ENCODE measurements at places on chromosomes 16 and 17. TPM values are rescaled to one million over a fixed set of nuclear protein-coding genes. Genes with fewer than 3 reads are reported as not detected.

The UNC13D gene
- total RNA-seq: 17.8 TPM

The SAMD14 gene
- 11.5 TPM for total RNA-seq

The FAM20A gene
- not detected for total RNA-seq

The MNT gene
- 3.5 TPM for total RNA-seq

The TP53TG3 gene
- total RNA-seq: not detected

The SLC5A10 gene
- not detected for total RNA-seq

The DHX58 gene
- total RNA-seq: 4.6 TPM

GRCh38 chr16:51409001-51409675, 258.1 kb upstream of the SALL1 start:
- no peak for DNase-seq

DNA sequence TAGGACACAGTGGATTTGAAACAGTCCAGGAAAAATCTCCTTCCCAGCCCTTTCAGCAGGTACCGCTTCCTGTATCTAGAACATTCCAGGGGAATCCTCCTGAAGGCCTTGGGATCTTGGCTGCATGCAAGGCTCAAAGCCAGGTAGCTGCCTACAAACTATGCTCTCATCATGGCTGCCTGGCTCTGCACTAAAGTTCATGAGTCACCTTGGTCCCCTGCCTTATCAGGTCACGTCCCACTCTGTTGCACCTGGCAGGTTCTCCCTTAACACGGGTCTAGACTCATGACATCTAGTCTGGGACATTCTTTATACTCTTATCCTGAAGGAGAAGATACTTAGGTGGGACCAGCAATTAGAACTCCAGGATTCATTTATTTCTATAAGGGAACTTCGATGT, 15.8 kb downstream of the FA2H start:
- DNase-seq: no peak

DNA sequence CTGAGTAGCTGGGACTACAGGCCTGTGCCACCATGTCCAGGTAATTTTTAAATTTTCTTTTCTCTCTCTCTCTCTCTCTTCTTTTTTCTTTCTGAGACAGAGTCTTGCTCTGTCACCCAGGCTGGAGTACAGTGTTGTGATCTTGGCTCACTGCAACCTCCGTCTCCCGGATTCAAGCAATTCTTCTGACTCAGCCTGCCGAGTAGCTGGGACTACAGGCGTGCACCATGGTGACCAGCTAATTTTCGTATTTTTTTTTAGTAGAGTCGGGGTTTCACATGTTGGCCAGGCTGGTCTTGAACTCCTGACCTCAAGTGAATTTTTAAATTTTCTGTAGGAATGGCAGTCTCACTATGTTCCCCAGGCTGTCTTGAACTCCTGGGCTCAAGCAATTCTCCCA, 11.1 kb upstream of the ZNF652 start:
- DNase-seq: no peak

DNA sequence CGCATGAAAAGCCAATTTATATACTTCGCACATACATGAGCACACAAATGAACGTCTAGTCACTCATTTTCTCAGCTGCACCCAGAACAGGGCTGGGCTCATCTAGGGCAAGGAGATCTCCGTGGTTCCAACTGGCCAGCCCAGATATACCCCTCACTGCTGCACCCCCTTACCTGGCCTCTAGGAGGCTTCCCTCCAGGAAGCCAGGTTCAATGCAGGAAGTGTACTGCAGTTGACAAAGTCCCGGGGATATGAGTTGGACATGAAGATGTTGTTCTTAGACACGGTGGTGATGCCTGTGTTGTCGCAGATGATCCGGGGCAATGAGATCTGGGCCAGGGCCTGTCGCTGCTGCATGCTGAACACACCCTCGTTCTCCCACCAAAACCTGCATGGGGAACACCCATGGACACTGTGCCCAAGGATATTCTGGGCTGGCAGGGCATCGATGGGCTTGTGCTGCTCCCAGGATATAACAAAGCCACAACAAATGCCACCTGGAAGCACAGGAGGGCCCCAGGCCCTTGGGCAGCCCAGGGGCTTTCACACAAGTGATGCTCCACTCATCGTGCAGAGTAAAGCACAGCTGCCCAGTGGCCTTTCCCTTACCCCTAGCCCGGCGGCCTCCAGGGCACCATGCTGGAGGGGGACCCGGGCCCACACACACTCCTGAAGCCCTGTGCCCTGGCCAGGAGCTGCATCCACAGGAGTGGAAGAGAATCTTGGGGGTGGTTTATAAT, 10.1 kb downstream of the MPO start:
- no peak for DNase-seq

DNA sequence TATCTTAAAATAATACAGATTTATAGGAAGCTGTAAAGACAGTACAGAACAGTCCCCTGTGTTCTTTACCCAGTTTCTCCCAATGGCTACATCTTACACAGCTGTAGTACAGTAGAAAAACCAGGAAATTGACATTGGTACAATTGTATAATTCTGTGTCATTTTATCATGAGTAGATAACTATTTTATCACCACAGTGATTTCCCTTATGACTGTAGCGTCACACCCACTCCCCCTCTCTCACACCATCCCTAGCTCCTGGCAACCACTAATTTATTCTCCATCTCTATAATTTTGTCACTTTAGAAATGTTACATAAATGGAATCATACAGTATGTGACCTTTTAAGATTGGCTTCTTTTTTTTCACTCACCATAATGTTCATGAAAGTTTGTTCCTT, 30.9 kb downstream of the CLTC start:
- DNase-seq: no peak

- no peak for DNase-seq
Observed at GRCh38 chr17:7836596-7837407, 2.8 kb downstream of the KDM6B start.

GRCh38 chr17:70905796-70906195, 736.5 kb downstream of the KCNJ2 start:
- DNase-seq: peak; percentile 61

GRCh38 chr17:45221081-45222013, at the start of gene FMNL1:
FMNL1 (plus strand) TSS chr17:45221885; CDS start chr17:45222125, 240 bp downstream.
- DNase-seq: no peak

GRCh38 chr17:39196808-39197291, 619 bp downstream of the CACNB1 start:
- DNase-seq: no peak

- no peak for DNase-seq
Observed at GRCh38 chr16:56689171-56689570, 6.9 kb downstream of the MT1X start.

DNA sequence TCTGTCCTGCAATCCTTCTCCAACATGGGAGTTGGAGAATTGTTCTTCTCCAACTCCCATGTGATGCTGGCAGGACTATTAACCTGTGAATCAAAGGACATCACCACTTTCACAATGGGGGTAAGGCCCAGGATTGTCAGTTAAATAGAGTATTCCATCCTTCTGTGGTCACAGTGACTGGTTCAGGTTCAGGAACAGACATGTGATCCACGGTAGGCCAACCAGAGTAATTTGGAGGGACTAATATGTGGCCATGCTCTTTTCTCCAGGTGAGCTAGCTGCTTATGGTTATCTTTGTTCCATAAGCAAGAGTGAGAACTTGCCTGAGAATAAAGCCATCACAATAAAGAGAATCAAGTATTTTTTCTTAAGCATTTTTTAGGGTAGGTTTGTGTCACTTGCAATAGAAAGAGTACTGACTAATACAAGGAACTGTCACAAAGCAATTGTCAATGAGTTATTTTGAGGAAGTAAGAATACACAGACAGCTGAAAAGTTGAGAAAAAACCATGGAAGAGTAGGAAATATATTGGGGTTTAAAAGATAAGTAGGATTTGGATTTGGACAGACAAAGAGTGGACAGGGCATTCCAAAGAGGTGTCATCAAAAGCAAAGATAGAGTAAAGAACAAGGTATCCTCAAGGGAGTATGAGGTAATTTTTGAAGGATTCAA, 63.4 kb downstream of the BRIP1 start:
- no peak for DNase-seq

DNA sequence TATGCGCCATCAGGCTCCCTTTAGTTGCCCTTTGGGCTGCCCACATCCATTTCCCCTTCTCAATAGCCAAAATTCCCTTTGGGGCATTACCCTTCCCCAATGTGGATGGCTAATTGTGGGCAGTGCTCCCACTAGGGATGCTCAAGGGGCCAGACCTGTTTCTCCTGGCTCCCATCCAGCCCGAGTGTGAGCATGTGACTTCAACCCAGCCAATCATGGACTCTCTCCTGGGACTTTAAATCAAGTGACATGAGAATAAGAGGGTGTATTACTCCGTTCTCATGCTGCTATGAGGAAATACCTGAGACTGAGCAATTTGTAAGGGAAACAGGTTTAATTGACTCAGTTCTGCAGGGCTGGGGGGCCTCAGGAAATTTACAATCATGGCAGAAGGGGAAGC, 60.9 kb upstream of the WSB1 start:
- no peak for DNase-seq

DNA sequence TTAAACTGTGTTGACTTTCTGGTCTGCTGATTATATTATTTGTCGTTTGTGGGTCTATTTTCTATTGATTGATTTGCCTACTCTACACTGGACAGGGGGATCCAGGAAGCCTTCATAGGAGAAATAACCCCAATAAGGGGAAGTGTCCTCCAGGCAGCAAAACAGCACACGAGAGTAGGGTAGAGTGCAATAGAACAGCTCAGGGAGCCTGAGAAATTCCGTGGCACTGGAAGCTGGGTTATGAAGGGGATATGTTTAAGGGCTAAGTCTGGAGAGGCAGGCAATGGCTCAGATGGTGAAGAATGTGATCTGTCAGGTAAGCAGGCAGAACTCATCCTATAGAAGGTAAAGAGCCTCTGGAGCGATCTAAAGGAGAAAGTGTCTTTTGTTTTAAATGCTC, 20.9 kb downstream of the GP2 start:
- DNase-seq: no peak

DNA sequence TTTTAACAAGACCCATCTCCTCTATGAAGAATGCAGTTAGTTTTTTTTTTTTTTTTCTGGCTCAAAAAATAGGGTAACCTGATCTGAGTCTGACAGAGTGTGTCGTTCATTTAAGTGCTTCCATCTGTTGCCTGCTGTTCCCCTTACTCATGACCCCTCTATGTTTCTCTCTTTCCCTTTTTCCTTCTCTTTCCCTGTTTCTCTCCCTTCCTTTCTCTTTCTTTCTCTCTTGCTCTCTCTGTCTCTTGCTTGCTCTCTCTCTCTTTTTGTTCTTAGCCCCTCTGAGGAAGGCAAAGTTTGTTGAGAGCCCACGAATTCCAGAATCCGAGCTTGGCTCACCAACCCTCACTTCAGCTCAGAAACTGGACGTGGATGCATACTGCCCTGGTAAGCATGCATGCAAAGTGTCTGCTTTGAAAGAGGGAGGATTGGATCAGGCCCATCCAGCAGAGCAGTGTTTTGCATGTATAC, 185.0 kb downstream of the TANC2 start:
- no peak for DNase-seq

DNA sequence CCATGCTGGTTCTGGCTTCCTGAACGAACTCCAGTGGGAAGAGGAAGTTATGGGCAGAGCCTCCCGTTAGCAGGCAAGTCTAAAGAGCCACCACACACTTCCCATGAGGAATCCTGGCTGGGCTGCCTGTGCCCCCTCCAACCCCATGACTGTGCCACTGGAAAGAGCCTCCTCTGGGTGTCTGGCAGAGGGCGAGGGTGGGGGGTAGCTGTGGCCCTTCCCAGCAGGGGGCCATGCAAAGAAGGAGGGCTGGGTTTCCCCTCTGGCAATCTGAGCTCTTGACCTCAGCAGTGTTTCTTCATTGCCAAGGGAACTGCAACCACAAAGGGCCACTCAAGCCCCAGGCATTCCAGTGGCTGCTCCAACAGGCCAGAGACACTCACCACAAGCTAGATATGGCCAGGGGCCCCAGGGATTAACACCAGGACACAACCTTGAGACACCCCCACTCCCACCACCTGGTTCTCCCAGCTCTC, 1.7 kb upstream of the RRAD start:
- peak; percentile 83 for DNase-seq

- DNase-seq: no peak
Observed at GRCh38 chr17:9922012-9922848, 17.2 kb upstream of the RCVRN start.
